T-helper 1 cell (primary cell): ENCODE measurements at places on chromosomes 5 and 9.
A peak's percentile ranks its signal among the peaks of the same experiment; 100 is the strongest.

DNA sequence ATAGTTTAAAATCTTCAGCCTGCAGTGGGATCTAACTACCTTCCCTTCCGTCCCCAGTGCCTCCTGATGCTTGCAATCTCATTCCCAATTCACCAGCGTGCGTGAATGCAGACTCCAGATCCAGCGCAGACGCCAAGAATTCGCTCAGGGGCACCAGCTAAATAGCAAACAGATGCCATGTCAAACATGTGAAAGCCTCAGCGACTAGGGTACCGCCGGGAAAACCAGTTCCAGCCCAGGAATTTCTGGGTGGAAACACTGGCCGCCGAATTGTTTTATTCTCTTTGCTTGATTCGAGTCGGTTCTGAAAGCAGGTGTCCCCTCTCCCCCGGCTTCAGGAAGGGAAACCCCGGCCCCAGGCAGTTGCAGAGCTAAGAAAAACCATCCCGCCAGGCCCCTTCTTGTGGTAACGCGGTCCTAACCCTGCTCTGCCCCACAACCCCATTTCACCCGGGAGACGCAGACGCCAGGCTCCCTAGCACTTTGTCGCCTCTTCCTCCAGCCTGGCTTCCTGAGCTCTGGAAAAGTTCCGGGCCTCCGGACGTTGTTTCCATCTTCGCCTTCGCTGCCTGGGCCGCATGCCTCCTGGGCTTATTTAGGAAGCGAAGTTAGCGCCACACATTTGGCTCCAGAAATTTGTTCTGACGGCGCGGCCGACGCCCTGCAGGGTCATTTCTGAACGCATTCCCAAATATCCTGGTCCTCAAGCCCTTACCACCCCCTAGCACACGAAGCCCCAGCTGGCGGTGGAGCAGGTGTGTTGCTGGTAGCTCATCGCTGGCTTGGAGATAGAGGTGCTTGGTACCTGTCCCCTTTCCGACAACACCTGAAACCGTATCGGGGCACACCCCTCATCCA is 665 bp upstream of the LVRN start:
- no peak for DNase-seq

- no peak for DNase-seq
Observed at GRCh38 chr5:82314964-82315758, 37.0 kb upstream of the RPS23 start.

- no peak for DNase-seq
Observed at GRCh38 chr9:12708562-12709298, 15.5 kb downstream of the TYRP1 start.

- no peak for DNase-seq
Observed at GRCh38 chr9:28264368-28264767, 691.1 kb upstream of the C9orf72 start.

DNA sequence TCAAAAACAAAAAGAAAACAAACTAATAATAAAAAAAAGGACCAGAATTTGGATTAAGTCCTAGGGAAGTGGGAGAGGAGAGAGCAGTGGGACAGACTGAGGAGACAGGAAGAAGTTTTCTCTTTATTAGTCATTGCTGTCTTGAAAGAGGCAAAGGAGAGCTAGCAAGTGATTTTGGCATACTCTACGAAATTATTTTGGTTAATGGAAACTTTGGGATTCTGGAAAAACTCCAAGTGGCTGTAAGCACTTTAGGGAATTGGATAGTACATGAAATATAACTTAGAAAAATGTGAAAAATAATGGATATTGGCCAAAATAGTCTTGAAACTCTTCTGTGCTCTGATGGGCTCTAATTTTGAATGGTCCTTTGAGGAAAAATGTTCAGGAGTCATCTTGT is 1641.8 kb upstream of the WWC1 start:
- no peak for DNase-seq

DNA sequence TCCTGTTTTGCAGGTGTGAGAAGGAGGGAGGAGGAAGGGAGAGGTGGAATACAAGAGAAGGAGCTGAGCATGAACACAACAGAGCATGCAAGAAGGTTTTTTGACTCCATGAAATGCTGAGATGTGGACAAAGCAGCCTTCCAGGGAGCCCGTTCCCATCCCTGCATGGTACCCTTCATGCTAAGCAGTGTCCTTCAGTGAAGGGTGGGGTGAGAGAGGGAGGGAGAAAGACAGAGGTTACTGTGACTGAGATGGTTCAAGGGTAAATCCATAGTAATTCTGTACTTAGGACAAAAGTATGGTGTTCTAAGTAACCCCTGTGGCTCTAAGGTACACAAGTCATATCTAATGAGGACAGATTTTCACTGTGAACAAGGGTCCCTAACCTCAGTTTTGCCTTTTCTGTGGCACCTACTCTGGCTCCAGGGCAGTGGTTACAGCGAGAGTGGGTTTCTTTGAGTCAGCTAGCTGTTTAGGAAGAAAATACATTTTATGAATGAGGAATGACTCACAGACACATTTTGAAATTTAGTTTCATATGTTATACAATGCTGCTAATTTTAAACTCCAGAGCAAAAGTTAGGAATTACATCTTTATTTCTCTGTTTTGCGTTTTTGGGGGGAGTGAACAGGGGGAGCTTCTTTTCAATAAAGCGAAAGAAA is 184.9 kb upstream of the SLC12A2 start:
- no peak for DNase-seq

DNA sequence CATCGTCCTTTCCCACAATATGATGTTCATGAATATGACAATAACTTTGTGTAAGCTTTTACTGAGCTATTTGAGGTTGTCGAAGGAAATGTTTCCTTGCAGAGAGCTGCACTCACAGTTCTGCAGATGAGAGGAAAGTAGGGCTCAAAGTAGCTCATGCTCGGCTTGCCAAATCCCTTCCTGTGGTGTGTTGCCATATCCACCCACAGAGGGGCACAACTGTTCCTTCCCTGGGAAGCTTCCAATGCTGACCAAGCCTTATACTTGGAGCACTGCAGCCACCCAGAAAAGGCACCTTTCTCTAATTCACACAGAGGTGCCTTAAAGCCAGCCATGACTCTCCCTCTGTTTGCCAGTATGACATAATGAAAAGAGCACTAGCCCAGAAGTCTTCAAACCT is 390.3 kb downstream of the CAAP1 start:
- DNase-seq: no peak

DNA sequence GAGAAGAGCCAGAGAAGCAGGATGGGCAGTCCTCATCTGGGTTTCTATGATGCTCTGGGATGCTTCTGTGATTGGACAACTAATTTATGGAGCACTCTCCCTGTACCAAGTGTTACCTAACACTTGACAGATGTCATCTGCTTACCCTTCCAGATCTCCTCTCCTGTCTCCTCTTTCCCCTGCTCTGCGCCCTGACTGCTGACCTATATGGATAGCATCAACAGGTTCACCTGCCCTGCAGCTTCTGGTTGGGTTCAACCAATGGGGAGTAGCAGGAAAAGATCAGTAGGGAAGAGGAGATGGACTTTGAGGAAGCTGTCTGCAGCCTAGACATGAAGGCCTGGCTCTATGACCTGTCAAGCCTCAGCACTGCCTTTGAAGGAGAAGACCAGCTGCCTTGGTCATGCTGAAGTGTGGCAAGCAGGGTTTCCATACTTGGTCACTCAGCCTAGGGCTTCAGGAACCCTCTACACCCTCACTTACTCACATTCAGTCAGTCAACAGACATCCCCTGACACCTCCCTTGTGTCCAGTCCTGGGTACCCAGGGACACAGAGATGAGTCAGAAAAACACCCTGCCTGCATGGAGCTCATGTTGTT is 11.3 kb upstream of the P4HA2 start:
- DNase-seq: no peak

DNA sequence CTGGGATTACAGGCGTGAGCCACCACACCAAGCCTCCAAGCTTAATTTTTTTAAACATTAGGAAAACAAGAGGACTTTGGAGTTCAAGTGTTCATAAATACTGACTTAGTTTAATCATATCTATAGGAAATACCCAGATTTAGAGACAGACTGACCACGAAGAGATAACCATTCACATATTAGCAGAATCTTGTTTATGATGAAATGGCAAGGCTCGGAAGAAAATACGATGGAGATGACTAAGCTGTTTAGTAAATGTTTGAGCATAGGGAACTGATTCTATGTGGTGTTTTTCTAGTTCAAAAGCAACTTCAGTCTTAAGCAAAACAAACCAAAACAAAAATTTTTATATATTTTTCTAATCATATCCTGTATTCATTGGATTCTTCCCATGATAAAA is 13.5 kb upstream of the TUSC1 start:
- DNase-seq: no peak

DNA sequence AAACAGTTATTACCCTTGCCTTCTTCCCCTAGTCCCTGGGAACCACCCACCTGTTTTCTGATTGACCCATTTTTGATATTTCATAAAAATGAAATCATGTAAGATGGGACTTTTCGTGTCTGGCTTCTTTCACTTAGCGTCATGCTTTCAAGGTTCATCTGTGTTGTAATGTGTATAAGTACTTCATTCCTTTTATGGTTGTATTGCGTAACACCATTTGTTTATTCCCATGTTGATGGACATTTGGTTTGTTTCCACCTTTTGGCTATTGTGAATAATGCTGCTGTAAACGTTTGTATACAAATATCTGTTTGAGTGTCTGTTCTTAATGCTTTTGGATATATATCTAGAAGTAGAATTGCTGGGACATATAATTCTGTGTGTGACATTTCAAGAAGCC is 650.1 kb upstream of the COX7C start:
- no peak for DNase-seq

DNA sequence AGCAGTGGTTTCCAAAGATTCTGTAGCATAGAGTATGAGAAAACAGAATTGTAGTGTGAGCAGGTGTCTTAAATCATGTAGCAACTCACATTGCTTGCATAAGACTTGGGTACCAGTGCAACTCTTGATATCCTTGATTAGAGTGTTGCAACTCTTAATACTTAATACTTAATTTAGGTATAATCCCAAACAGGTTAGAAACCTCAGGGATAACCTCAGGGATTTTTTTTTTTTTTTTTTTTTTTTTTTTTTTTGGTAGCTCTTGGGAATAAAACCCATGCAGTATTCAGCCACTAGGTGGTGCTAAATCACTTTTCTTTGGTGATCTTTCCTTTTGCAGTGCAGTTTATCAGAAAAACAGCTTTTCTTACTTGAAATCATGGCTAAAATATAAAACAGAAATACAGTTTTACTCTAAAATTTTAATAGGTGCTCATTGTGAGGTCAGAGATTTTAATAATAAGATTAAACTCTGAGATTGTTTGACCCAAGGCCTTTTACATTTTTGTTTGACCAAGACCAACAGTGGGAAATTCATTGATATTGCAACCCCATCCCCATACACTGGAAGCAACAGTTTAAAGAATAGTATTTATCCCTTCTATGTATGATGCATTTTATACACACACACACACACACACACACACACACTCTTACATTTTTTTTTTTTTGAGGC is 55.3 kb downstream of the ERAP1 start:
- DNase-seq: no peak

DNA sequence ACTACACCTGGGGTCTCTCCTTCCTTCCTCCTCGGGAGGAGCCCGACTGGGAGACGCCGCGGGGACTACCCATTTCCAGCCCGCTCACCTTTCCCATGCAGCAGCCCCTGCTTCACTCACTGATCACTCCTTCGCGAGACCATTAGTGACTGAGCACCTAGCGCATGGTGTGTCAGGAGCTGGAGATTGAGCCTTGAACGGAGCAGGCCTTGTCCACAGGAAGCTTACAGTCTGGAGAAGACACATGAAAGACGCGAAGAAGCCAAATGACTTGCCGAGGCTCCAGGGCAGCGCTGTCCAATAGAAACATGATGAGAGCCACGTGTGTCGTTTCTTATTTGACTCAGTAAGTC is 283 bp upstream of the CFAP90 start:
- no peak for DNase-seq

GRCh38 chr9:73079326-73079725 is 72.3 kb upstream of the ANXA1 start:
- DNase-seq: no peak

GRCh38 chr5:176722757-176723156 is 75.5 kb downstream of the TSPAN17 start:
- no peak for DNase-seq

GRCh38 chr9:135463140-135463539 is 16.4 kb upstream of the PPP1R26 start:
- DNase-seq: no peak

- no peak for DNase-seq
Observed at GRCh38 chr9:466747-467146, 252.1 kb downstream of the DOCK8 start.

GRCh38 chr9:128512820-128513219 is 8.3 kb downstream of the GLE1 start:
- DNase-seq: no peak

DNA sequence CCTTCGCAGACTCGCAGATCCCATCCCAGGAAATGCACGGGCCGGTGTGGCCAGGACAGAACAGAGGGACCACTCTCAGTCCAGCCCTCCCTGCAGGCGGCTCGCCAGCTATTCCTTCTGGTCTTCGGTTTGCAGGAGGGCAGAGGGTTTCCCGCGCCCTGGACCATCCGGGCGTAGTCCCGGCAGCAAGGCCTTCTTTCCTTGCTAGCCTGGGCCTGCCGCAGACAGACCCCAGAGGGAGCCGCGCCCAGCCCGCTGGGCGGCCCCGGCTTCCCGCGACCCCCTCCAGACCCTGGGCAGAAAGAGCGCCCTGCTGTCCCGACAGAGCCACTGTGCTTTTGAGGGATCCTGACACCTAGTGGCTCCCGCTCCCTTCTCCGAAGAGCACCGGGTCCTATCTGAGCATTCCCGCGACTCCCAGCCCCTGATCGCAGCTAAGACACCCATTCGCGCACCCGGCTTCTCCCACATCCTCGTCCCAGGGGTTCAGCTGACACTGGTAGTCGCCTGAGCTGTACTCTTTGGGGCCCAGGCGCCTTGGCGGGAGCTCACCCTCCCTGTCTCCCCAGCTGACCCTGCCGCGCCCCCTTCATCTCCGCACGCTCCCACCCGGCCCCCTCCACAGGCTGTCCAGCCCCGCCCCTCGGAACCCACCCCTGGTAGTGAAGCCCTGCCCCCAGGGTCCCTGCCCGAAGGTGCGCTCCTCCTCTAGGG is 1.1 kb downstream of the CFAP90 start:
- peak; percentile 7 for DNase-seq

DNA sequence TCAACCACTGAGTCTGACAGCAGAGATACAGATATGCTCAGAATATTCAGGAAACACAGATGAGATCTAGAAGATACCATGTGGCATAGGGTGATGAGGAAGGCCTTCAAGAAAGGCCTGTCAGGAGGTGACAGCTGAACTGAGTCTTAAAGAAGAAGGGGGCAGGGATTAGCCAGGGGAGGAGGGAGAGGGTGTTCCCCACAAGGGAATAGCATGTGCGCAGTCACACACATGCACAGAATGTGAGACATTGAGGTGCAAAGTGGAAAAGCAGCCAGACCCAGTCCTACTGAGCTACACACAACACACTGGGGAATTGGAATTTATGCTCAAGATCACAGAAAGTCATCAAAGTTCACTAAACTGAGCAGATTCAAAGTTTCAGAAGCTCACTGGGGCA is 3.0 kb upstream of the SLC25A48 start:
- no peak for DNase-seq

- no peak for DNase-seq
Observed at GRCh38 chr9:95506428-95506677, 10.4 kb downstream of the PTCH1 start.

GRCh38 chr5:126178521-126178920 is 244.7 kb upstream of the GRAMD2B start:
- no peak for DNase-seq
